ENCODE measurements at places on chromosomes 1 and 21. TPM values are rescaled to one million over a fixed set of nuclear protein-coding genes. Genes with fewer than 3 reads are reported as not detected.

DNA sequence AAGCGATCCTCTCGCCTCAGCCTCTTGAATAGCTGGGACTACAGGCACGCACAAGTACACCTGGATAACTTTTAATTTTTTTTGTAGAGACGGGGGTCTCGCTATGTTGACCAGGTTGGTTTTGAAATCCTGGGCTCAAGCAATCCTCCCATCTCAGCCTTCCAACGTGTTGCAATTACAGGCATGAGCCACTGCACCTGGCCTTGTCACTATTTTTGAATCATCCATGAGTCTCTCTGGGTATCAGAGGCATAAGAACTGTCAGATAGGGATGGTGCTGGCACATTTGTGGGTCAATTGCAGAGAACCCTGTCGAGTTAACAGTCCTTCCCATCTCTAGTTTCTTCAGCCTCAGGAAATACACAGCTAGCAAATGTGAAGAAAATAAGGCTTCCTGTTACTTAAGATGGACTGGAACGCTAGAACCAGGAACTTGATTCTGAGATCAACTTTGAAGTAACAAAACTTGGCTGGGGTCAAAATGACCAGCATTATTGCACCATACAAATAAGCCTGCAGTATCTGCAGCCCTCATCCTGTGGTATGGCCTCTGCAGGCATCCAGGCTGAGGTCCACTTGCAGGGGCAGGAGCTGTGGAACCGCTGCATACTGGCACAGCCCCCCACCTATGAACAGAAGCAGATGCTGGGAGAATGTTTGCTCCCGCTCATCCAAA lies 124.3 kb upstream of the GADD45A start:
- DNase-seq: no peak

GRCh38 chr1:6334261-6334993 lies 59.1 kb downstream of the ACOT7 start:
- DNase-seq: no peak

DNA sequence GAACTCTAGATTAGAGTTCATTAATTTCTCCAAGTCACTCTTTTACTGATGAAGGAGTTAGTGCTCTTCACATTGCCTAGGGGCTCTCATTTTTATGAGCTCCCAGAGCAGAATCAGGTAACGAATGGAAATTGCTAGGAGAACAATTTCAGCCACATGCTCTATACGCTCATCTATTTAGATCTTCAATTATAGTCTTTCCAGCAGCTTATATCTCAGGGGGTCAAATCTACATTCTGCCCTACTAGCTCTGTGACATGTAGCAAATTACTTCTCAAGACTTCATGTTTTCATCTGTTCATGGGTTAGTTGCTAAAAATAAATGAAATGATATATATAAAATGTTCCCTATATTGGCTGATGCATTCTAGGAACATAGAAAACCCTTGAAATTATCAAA lies 183.6 kb downstream of the PLPP3 start:
- DNase-seq: no peak

- DNase-seq: no peak
These were observed 37.8 kb downstream of the FUBP1 start for GRCh38 chr1:77940921-77941570.

DNA sequence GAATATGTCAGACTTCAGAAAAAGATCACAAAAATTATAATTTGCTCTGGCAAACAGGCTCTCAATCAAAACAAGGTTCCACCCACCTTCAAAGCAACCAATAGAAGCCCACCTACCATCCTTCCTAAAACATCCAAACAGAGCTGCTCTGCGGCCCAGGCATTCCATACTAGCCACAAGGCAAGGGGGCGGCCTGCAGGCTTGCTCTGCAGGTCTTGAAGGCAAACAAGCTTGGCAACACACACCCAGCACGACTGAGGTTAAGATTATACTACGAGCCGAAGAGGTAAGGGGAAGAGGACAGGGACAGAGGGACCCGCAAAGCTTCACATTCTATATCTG lies 207.3 kb downstream of the SLC45A1 start:
- peak; percentile 81 for DNase-seq

DNA sequence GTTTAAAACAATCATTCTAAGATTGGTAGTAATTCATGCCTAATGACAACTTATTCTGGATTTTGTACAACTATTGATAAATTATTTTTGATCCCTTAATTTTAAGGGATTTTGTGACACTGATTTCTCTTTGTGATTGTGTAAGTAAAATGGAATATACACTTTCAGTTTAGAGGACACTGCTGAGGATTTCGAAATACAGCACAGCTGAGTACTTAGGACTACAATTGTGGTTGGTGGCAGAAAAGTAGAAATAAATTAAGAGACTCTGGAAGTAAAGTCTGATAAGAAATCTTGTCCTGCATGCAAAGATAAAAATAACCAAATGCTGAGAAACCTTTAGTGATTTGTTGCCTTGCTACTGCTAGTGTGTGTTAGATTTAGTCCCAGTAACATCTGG lies 40.0 kb downstream of the TYW3 start:
- DNase-seq: no peak

DNA sequence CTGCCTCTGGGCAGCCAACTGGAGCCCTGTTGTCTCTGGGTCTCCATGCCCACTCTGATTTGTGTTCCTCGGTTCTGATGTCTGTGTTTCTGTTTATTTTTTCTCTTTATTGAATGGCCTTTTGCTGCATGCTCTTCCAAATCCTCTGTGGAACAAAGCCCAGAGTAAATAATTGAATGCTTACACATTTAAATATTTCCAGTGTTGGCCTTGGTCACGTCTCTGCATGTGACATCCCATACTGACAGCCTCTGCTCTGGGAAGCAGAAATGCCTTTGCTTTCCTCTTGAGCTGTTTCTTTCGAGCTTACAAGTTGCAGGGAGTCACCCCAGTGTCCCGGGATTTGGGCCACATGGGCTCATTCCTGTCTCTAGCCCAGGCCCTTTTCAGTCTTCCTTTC lies 267.9 kb downstream of the PTPRU start:
- DNase-seq: no peak

GRCh38 chr1:30969903-30970302 lies 61.3 kb upstream of the SDC3 start:
- no peak for DNase-seq

- peak; percentile 89 for DNase-seq
These were observed 79.6 kb upstream of the ZC3H12A start for GRCh38 chr1:37394574-37395464.

The OR2AK2 gene
- total RNA-seq: 0.35 TPM

The RER1 gene
- total RNA-seq: 50.9 TPM

The SLC66A1 gene
- 19.7 TPM for total RNA-seq

The SNX7 gene
- total RNA-seq: 23.0 TPM

The SPRR2E gene
- not detected for total RNA-seq

The CPLANE2 gene
- total RNA-seq: 1.8 TPM

Data from GM23338 (cell line).